ENCODE measurements at places on chromosomes 3 and 15.

- no peak for DNase-seq
These were observed 571.0 kb downstream of the FGF12 start for GRCh38 chr3:192156382-192156781.

- DNase-seq: no peak
These were observed 38.0 kb downstream of the MGLL start for GRCh38 chr3:127784283-127784682.

- DNase-seq: no peak
These were observed 42.8 kb downstream of the SSR3 start for GRCh38 chr3:156511987-156512677.

GRCh38 chr15:79863886-79864285 is 32.9 kb downstream of the MTHFS start:
- DNase-seq: no peak

DNA sequence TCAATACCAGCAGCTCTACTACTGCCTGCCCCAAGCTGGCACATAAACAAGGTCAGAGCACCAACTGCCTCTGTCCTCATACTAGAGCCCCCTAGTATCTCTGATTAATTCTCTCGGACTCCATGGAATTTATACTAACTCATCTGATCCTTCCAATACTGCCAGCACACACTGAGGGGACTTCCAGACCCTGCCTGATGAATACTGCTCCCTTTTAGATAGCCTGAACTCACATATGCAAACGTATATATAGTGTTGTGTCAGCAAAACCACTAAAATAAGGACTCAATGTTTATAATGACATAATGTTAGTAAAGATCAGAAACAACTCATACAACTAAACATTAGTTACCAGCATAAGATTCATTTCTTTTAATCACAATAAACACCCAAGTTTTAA is 25.0 kb downstream of the CEP70 start:
- no peak for DNase-seq

- peak; percentile 54 for DNase-seq
These were observed 51.7 kb downstream of the SEMA5B start for GRCh38 chr3:122975924-122976293.

- DNase-seq: no peak
These were observed 19.7 kb downstream of the PAK6 start for GRCh38 chr15:40258544-40258943.

DNA sequence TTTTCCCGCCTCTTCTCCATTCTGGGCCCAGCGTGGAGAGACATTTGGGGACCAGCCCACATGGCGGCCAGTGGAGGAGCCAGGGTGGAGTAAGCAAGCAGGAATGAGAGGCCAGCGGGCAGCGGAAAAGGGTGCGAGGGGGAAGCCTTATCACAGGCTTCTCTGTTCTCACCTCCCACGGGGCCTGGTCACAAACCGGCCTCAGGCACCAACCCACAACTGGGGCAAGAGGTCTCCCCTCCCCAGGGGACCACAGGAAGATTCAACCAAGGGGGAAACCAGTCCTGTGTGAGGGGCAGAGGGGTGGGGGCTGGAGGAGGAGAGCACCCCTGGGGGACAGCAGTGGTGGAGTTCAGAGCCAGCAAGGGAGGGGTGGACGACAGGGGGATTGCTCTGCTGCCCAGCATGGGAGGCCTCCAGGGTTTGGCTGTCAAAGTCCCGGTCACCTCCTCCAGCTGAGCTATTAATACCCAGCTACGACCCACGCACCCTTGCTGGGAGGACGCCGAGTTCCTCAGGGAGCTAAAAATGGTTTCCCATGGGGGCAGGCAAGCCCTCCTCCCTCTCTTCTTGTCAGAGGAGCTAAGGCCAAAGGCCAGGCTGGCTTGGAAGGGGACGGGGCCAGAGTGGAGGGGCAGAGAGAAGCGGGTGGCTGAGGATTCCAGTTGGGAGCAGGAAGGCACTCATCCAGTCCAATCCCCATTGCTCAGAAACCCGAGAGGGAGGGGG is 23.8 kb upstream of the RPL29 start:
- DNase-seq: no peak

GRCh38 chr15:51065261-51065660 is 29.4 kb downstream of the TNFAIP8L3 start:
- DNase-seq: no peak

GRCh38 chr3:66604481-66604880 is 103.7 kb upstream of the LRIG1 start:
- no peak for DNase-seq

- no peak for DNase-seq
These were observed 71.8 kb upstream of the TMEM108 start for GRCh38 chr3:132966374-132966773.

- peak; percentile 98 for DNase-seq
These were observed at the start of gene RTF1 for GRCh38 chr15:41416742-41417417. Gene RTF1, plus strand, starts transcription at chr15:41417095. Its CDS starts 21 bp downstream, at chr15:41417116.
